ENCODE measurements at places on chromosomes 2 and 18. TPM values are rescaled to one million over a fixed set of nuclear protein-coding genes. Genes with fewer than 3 reads are reported as not detected.
A peak's percentile ranks its signal among the peaks of the same experiment; 100 is the strongest.

The SLC16A14 gene
- total RNA-seq, result not detected

DNA sequence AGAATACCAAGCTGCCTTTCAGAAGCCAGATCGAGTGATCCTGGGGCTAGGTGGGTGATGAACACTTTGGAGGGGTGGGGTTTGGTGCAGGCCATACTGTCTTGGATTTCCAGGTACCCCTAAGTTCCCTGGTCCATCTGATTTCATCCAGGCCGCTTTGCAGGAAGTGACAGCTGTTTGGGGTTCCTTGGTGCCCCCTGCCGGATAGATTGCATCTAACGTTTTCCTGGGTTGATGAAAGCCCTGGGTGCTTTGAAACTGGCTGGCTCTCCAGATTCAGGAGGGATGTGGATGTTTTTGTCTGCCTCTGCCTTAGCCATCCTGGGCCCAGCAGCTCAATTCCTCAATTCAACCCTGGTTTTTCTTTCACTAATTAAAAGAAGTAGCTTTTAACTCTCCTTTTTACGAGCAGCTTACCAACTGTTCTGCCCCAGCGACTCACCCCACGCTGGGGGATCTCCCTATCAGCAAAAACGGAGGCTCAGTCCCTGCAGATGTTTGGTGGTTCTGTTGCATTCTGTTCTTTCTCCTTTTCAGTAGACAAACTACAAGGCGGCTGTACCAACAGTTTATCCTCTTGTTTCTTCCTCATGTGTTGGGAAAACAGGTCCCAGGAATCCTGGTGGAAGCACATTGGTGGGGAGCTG, 37.1 kb downstream of the ARHGEF4 start:
- DNase-seq, result peak; percentile 68

- no peak for DNase-seq
Measured at GRCh38 chr2:26727641-26728561, 35.4 kb downstream of the KCNK3 start.

GRCh38 chr2:105645938-105646773, 98.6 kb upstream of the NCK2 start:
- no peak for DNase-seq

The MEP1B gene
- total RNA-seq, result not detected

The SLC8A1 gene
- 8.5 TPM for total RNA-seq

The TMEM178A gene
- 0.10 TPM for total RNA-seq

The TLX2 gene
- total RNA-seq, result 4.2 TPM

DNA sequence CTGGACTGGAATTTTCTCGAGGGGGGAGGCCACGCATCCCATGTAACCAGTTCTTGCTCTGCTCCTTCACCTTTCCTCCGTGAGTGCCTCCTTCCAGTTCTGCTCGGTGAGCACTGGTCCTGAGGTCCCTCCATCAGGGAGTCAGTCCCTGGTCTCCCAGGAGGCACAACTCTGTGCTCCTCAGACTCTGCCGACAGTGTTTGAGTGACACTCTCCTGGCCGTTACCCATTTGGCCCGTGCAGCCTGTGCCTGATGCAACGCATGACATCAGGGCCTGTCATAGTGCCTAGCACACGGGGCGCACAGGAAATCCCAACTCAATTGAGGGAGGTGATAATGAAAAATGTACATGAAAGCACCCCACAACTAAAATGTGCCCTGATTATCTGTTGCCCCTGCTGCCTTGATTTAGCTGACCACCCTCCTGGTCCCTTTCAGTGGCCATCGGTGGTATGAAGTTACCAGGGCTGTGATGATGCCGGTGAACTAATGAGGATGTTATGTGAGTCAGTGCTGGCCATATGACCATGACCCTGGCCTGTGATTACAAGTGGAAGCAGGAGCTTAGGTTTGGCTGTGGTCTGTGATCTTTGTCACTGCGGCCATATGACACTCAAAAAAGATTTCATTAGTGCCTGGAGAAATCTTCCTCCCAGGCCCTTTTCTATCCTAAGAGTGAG, 144.6 kb downstream of the TDRD15 start:
- DNase-seq, result no peak

DNA sequence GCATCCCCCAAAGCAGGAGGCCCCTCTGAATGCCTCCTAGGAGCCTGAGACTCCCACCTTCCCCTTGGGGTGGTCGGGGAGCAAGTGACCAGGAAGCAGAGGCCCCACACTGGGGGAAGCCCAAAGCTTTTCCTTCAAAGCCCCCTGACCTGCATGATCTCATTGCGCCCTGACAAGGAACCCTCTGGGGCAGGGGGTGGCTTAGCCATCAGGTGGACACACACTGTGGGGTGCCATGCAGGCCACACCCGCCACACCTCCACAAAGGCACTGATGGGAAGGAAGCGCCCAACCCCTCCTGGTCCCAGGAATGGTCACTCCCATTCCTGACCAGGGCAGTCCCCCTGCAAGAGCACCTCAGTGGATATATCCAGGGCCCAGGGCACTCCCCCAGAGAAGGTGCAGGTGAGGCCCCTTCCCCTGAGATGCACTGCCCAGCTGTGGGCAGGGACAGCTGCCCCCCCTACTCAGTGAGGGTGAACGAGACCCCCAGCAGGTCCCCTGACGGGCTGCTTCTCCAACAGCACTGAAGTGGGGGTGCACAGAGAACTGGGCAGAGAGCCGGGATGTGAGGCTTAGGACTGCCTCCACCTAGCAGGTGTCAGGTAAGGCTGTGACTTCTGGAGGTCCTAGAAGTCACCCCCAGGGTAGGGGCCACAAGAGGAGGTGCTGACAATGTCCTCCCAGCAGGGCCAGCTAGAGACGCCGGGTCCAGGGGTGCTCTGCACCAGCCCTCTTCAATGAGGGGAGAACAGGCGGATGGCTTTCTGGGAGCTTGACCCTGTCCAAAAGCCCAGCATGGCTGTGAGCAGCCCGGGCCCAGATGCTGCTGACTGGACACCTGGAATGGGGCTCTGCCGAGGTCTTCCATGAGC, 31.5 kb downstream of the HS6ST1 start:
- no peak for DNase-seq

The GALNT3 gene
- total RNA-seq, result not detected

DNA sequence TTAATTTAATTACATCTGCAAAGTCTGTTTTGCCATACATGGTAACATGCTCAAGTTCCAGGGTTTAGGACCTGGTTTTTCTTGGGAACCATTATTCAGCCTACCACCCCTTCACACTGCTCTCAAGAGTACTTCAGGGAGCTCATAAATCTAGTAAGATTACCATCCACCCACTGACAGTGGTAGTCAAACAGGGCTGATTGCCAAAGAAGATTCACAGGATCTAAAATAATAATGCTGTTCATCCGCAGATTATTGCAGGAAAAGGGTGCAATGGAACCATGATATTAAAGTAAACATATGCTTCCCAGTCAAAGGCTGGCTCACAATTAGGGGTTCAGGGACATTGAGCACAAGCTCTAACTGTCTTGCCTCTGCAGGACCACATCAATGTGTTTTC, 148.0 kb upstream of the CYRIA start:
- no peak for DNase-seq

- no peak for DNase-seq
Measured at GRCh38 chr18:42107287-42107686, 152.3 kb downstream of the PIK3C3 start.

The SP140L gene
- 9.0 TPM for total RNA-seq

DNA sequence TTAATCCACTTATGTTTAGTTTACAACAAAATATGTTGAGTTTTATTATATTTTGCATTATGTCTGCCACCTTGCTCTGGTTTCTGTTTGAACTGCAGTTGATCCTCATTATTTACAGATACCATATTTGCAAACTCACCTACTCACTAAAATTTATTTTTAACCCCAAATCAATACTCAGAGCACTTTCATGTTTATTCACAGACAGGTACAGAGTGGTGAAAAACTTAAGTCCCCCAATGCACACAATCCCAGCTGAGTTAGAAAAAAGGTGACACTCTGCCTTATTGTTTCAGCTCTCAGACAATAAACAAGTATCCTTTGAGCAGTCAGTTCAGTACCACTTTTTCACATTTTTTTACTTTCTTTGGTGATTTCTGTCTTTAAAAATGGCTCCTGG, 13.7 kb downstream of the GCG start:
- no peak for DNase-seq

The NOP58 gene
- 71.9 TPM for total RNA-seq

The SMYD1 gene
- not detected for total RNA-seq

- peak; percentile 90 for DNase-seq
Measured at GRCh38 chr2:109380502-109381326, 233.1 kb downstream of the SEPTIN10 start.

All from RPMI7951 (cell line).